ENCODE measurements at places on chromosomes 5 and 9. TPM values are rescaled to one million over a fixed set of nuclear protein-coding genes. Genes with fewer than 3 reads are reported as not detected.

DNA sequence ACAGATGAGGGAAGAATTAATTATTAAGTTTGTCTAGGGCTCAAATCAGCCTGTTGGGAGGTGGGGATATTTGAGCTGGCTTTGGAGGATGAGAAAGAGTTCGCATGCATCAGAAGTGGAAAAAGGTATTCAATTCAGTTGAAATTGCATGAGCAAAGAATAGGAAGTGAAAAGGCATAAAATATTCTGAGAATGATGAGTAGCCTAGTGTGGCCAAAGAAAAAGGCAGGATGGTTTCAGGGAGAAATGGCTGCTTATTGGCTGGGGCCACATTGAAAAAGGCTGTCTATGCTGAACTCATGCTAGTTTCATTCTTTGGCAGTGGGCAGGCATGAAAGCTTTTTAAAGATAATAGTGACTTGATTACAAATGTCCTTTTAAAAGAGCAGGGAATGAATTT is 235.4 kb upstream of the RIOK2 start:
- DNase-seq = no peak

DNA sequence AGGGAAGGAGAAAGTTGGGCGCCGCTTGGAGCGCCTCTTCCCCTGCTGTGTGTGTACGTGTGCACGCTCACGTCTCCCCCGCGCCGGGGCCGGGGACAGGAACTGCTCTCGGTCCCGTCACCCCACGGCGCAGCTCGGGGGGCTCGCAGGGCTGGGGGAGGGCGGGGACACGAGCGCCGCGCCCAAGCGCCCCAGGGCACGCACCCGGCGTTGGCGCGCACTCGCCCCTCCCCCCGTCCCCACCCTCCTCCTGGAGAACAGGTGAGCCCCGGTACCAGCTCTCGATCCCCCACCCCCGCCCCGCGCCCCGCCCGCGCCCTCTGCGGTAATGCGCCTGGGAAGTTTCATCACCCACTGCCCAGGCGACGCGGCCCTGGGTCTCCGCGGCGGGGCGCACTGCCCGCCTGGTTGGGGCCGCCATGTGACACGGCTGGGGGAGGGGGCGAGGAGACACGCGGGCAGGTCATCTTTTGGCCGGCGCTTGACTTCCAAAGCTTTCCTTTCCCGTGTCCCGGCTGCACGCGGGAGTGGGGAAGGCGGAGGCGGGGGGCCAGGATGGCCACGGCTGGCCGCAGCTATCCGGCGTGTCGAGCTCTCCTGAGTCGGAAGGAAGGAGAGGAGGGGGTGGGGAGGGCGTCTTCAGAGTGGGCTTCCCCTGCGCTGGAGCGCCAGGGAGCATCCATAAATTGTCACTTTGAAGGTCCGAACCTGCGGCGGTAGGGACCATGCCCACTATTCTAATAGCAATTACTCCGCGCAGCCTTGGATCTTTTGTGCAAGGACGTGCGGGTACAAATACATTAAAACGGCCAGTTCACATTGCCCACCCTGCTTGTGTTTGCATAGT is 1.5 kb upstream of the STC2 start:
- DNase-seq = no peak

DNA sequence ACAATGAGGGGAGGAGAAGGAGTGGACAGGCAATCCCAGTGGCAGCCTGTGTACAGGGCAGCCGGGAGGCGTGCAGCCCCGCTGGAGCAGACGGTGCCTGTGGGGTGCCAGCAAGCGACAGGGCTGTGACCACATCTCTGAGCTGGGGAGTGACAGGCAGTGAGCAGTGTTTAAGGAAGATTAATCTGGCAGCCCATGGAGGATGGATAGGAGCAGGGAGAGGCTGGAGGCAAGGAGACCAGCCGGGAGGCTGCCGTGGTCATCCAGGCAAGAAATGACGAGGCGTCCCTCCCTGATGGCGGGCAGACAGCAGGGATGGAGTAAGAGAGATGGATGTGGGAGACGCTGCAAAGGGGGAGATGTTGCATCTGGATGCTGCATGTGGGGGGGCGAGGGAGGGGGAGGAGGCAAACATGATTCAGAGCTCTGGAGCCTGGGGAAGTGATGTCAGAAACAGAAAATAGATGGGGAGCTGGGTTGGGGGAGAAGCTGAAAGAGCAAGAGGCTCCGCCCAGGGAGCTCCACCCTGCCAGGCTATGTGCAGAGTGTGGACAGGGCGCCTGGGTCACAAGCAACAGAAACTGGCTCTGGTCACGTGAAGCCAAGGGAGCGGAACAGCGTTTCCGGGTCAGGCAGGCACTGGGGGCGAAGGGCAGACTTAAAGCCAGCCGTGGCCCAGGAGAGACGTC is 12.6 kb downstream of the UNC5A start:
- no peak for DNase-seq

DNA sequence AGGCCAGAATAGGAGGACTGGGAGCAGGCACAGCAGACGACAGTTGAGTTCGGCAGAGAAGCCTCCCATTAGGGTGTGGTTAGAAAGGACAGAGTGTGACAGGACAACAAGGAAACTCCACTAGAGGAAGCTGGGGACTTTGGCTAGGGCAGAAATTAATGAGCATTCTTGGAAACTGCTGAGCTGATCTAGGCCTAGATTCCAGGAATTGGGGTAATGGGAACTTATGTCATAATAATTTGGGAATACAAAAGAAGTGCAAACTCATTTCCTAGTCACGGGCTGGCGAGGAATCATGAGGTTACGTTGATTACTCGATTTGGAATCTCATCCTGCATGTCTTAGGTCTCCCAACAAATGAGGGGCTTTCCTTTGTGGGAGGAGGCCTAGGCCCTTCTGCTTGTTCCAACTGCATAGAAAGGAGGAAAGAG is 144.6 kb upstream of the RPS23 start:
- peak; percentile 76 for DNase-seq

- peak; percentile 83 for DNase-seq
Observed at GRCh38 chr9:137411645-137412380, 11.1 kb downstream of the EXD3 start.

- DNase-seq = no peak
Observed at GRCh38 chr5:125152044-125152443, 405.6 kb upstream of the ZNF608 start.

DNA sequence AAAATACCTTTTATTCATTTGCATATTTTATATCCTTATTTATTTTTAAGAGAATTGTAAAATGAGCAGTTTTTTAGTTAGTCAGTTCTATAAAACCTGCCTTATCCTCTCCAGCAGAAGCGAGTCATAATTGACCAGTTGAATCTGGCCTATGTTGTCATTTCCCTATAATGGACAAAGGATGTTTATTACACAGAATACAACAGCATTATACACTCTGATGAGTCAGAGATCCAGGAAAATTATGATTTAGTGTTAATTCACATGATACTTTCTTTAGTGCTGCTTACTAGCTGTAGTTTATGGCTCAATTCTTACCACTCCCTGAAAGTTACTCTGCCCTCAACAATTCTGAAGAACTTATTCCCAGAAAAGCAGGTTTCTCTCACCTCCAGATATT is 26.8 kb upstream of the LURAP1L start:
- no peak for DNase-seq

DNA sequence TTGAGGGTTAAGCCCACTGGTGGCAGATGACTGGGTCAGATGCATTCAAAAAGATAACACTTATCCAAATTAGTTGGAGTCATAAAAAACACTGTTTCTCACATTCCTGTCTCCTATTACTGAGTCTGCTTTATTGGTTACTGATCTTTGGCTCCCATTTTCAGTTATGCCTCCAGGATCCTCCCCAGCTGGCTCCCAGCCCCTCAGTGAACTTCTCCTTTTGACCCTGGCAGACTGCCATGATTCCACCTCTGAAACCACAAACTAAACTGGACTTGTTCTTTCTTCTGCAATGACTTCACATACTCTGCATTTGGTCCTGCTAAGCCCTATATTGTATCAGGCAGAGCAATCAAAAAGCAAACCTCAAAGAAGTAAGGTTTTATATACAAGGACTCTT is 860.8 kb upstream of the DMAC1 start:
- peak; percentile 69 for DNase-seq

GRCh38 chr5:127143722-127144121 is 70.4 kb upstream of the C5orf63 start:
- no peak for DNase-seq

DNA sequence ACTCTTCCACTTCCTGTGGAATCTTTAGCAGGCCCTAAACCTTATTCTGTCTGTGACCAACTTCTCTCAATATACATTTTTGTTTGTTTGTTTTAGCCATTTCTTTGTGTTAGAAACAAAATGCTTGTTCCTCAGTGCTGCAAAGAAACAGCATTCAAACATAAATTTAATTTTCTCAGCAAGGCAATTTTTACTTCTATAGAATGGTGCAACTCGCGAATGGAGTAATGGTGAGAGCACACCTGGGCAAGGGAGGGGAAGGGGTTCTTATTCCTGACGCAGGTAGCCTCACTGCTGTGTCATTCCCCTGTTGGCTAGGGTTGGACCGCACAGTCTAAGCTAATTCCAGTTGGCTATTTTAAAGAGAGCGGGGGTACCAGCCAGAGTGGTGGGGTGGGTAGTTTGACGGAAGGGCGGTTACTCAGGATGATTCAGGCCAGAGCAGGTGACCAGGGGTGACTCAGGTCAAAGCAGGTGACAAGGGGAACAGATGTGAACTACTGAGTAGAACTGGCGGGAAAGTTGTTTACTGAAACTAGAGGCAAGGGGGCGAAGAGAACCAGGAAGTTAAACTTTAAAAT is 21.4 kb downstream of the ZNF169 start:
- DNase-seq = no peak

DNA sequence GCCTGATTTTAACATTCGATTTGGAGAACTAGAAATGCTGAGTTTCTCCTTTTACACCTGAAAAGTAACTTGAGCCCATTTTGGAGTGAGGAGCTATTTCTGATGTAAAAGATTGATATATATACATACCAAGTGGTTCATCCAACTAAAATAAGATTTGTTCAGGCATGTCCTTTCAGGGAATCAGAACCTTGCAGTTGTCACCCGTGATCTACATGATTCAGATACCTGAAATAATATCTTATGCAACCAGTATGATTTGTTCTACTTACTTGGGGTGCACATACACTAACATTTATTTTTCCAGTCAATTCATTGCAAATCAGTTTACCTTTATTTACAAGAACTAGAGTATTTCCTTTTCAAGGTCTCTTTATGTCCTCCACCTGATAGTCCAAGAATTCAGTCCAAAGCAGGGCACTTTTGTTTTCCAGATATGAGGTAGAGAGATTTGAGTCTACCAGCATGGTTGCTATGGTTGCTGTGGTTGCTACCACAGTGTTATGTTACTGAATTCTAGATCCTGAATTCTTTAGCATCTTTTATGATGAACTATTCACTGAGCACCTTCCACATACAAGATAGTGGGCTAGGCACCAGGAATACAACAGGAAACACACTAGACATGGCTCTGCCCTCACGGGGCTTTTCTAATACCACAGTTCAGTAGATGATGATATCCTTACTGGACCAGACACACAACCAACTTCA is 49.3 kb downstream of the CCL28 start:
- no peak for DNase-seq

- DNase-seq = no peak
Observed at GRCh38 chr9:81492710-81493447, 196.5 kb downstream of the TLE1 start.

GRCh38 chr9:95171001-95171400 is 146.5 kb downstream of the FANCC start:
- no peak for DNase-seq

GRCh38 chr5:115586525-115587146 is 15.6 kb downstream of the TICAM2 start:
- no peak for DNase-seq

DNA sequence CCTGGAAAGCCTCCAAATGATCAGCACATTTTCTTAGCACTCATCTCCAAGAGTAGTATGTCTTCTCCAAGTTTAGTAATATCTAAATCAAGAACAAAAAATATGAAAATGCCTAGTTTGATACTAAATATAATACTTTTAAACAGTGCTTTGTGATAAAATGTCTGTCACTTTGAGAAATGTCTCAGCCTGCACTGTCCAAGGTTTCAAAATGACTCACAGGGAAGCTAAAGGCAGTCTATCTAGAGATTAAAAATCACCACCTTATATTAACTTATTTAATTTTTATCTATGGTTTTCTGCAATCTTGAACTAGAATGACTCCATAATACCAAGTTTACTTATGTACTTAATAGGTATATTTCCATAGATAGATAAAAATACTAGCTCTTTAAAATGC is 633.0 kb upstream of the C9orf72 start:
- DNase-seq = no peak

DNA sequence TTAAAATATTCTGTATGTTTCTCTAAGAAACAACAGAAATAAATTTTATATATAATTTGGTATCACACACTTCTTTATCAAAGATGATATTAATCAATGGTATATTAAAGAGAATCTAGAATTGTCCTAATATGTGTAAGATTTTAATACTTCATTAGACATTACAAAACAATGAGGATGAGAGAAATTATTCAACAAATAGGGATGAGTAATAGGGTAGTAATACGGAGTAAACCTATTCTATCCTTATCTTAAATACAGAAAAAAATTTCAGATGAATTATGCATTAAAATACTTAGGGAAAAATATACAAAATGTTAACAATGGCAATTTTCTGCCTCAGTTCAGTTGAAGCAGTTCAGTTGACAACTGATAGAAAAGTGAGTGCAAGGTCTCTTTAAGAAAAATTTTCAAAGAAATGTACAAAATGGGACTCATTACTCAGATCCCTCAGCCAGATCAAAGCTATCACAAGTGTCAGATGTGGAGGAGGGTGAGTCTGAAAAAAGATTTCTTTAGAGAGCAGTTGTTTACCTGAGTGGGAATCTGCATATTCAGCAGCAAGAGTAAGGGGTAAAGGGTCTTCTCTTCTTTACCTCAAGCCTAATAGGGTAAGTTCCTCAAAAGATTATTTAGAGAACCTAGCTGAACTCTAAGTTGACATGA is 56.7 kb upstream of the GCNT4 start:
- DNase-seq = no peak

DNA sequence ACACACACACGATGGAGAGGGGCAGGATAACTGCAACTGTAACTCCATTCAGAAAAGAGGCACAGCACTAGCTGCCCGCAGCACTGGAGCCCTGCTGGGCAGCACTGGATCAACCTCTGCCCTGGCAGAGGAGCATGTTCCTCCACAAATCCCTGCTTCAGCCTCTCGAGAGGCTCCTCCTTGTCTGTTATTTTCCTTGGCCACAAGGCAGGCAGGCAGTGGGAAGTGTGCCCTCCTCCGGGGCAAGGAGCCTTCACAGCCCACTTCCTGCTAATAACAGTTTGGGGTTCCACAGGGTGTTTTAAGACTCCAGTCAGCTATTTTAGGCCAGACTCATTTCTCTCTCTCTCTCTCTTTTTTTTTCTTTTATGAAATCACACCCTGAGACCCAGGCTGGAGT is 11.8 kb downstream of the FXN start:
- DNase-seq = no peak

GRCh38 chr5:73812962-73813588 is 187.1 kb downstream of the ARHGEF28 start:
- DNase-seq = no peak

GRCh38 chr9:127207734-127208410 is 56.7 kb upstream of the GARNL3 start:
- no peak for DNase-seq

The ERAP2 gene
- 5.5 TPM for total RNA-seq

The SCGB3A2 gene
- total RNA-seq = not detected

The CATSPER3 gene
- 0.39 TPM for total RNA-seq

The LRRC19 gene
- not detected for total RNA-seq

The HRH2 gene
- total RNA-seq = 18.9 TPM

The IQGAP2 gene
- total RNA-seq = 5.4 TPM

The MAP1B gene
- 558 TPM for total RNA-seq

The LVRN gene
- 0.19 TPM for total RNA-seq

The ZNG1A gene
- total RNA-seq = 13.2 TPM

The LCN12 gene
- total RNA-seq = 10.8 TPM

The RALGPS1 gene
- 9.7 TPM for total RNA-seq
